Hypothalamus (tissue), 51 donors: ENCODE measurements at places on chromosomes 16 and 17.

DNA sequence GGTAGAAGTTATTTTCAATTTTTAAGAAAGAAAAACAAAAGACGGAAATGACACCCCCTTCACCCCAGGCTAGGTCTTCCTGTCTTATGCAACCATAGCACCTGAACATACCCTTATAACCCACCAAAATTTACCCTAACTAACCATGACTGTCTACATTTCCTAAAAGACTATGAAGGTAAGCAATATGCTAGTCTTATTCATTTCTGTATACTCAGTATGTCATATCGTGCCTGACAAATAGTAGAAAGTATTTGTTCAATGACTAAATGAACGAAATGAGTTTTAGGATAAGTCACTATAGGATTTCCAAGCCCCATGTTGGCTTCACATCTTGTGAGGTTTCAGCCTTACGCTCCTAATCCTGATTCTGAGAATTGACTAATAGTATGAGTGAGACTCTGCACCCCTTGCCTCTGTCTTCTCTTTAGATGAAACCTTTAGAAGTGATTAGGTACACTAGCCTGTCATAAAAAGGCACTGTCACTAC, 6.5 kb downstream of the ADAT1 start:
- no peak for DNase-seq

DNA sequence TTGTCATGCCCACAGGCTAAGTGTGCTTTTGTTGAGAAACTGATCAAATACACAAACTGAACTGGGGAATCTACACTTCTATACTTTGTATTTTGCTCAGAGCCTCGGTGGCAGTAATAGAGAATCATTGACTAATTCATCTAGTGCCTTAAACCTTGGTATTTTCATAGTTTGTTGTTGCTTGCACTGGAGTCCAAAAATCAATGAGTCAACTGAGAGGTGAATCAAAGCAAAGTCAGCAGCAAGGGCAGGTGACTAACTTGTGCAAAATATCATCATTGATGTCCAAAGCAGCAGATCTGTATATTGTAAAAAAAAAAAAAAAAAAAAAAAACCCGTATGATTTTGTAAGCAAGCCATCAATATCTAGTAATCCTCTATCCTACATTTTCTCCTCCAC, 296.4 kb downstream of the MAP2K6 start:
- no peak for DNase-seq

DNA sequence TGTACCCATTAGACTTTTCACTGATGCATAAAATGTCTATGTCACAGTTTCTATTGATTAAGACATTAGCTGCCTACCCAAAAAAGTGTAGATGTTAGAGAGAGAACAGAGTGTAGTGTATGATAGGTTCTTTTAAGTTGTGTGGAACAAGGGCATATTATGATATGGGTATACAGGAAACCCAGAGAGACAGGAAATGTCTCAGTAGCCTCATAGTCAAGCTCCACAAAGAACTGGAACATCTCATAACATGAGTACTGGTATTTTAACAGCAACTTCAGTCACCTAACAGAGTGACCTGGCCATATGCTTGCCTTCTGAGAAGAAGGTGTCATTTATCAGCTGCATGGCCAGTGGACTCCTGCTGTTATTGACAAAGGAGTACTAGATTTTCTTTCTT, 128.1 kb downstream of the RGS9 start:
- no peak for DNase-seq

DNA sequence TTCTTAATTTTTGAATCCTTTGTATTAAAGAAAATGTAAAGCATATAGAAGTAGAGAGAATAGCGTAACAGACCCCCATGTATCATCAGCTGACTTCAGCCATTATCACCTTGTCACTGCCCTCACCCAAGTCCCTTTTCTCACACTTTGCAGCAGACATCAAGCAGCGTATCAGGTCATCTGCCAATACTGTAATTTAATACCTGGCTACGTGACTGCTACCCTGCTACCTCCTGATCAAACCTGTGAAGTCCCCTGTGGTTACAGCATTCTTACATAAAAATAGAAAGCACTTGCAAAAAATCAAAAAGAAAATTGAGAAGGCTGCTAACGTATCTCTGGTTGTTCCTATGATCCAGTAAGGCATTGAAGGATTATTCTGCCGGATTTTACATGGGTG, 96.4 kb downstream of the PLCG2 start:
- DNase-seq, result no peak

GRCh38 chr17:79046916-79047280, 22.9 kb downstream of the C1QTNF1 start:
- no peak for DNase-seq
